Kidney (tissue), 22 donors: ENCODE measurements at places on chromosomes 1 and 21. TPM values are rescaled to one million over a fixed set of nuclear protein-coding genes. Genes with fewer than 3 reads are reported as not detected.

Gene TCHH
- 0.13 TPM for total RNA-seq

DNA sequence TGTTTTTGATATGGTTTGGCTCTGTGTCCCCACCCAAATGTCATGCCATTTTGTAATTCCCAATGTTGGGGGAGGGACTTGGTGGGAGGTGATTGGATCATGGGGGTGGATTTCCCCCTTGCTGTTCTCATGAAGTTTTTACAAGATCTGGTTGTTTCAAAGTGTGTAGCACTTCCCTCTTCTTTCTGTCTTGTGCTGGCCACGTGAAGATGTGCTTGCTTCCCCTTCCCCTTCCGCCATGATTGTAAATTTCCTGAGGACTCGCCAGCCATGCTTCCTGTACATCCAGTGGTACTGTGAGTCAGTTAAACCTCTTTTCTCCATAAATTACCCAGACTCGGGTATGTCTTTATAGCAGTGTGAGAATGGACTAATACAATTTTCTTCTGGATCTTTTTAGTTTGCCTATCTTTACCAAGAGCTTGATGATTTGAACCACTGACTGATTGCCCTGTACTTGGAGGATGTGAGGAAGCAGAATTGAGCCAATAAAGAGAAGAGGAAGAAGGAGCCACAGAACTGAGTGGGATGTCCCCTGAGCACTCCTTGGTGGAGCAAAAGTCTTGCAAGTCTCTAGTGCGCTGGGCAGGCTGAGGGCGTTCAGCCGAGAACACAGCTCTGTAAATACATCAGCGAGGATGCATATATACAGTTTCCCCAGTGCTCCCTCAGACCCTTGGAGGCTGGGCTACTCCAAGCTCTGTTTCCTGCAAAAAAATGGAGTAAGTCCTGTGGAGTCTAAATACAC lies 102.6 kb downstream of the CYYR1 start:
- no peaks in the 10 kb centered on the region for H3K36me3 ChIP-seq
- H3K27me3 ChIP-seq, result no peaks in the 10 kb centered on the region
- H3K4me3 ChIP-seq, result no peak overlapping the region
- H3K4me1 ChIP-seq, result no peaks in the 10 kb centered on the region

DNA sequence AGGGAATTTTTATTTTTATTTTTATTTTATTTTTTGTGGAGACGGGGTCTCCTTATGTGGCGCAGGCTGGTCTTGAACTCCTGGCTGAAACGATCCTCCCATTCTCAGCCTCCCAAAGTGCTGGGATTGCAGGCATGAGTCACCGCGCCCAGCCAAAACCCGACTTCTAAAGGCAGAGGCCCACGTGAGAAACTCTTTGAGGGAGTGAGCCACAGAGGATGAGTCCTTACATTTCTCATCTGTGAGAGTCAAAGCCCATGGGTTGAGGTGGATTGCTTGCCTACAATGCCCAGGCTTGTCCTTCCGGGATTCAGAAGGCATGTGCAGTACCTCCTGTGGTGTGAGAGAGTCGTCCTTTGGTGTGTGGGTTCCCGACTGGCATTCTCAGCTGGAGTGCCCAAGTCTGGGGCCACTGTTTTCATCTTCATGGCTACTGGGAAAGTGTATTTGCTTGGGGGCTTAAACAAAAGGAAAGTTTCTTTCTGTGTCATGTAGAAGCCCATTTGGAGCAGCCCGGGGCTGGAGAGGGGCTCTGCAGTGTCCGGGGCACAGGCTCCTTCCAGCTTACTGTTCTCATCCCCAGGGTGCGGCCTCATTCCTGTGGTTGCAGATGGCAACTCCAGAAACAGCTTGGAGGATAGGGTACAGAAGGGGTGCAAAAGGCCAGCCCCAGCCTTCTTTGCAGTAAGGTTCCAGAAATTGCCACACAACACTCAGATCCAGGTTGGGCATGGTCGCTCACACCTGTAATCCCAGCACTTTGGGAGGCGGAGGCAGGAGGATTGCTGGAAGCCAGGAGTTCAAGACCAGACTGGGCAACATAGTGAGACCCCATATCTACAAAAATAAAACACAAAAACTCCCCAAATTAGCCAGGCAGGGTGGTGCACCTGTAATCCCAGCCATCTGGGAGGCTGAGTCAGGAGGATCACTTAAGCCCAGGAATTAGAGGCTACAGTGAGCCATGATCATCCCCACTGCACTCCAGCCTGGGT lies 29.4 kb upstream of the CSF3R start:
- no peak overlapping the region for H3K27ac ChIP-seq
- H3K27me3 ChIP-seq, result no peaks in the 10 kb centered on the region
- H3K4me1 ChIP-seq, result no peaks in the 10 kb centered on the region
- H3K36me3 ChIP-seq, result no peaks in the 10 kb centered on the region
- no peak overlapping the region for H3K4me3 ChIP-seq

GRCh38 chr1:77642196-77642595 lies 40.3 kb downstream of the ZZZ3 start:
- H3K27me3 ChIP-seq, result no peaks in the 10 kb centered on the region
- H3K36me3 ChIP-seq, result no peaks in the 10 kb centered on the region
- no peak overlapping the region for H3K4me3 ChIP-seq
- H3K4me1 ChIP-seq, result no peaks in the 10 kb centered on the region
- DNase-seq, result no peak

- H3K27me3 ChIP-seq, result no peaks in the 10 kb centered on the region
- H3K4me3 ChIP-seq, result peak overlapping the region; percentile 96
- peak overlapping the region; percentile 97 for H3K27ac ChIP-seq
- no peaks in the 10 kb centered on the region for H3K36me3 ChIP-seq
Measured at GRCh38 chr1:31064718-31065309, 703 bp downstream of the PUM1 start.
